ENCODE measurements at places on chromosomes 12 and 14. TPM values are rescaled to one million over a fixed set of nuclear protein-coding genes. Genes with fewer than 3 reads are reported as not detected.

The EP400 gene
- 17.1 TPM for total RNA-seq

DNA sequence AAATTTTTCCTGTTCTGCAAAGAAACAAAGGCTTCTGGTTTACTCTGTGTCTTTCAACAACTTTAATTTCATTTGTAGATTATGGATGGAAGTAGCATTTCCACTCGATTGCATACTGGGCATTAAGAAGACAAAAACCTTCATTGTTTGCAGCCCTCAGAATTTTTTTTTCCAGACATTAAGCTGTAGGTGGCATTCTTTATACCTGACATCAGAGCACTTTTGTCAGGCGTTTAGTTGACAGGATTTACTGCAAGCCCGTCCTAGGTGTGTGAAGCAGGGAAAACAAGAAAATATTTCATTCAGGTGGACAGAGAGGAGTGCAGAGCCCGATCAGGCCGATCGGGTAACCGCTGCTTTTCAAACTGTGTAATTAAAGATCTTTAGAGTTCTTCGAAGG is 107.5 kb downstream of the TMEM260 start:
- no peak for DNase-seq

DNA sequence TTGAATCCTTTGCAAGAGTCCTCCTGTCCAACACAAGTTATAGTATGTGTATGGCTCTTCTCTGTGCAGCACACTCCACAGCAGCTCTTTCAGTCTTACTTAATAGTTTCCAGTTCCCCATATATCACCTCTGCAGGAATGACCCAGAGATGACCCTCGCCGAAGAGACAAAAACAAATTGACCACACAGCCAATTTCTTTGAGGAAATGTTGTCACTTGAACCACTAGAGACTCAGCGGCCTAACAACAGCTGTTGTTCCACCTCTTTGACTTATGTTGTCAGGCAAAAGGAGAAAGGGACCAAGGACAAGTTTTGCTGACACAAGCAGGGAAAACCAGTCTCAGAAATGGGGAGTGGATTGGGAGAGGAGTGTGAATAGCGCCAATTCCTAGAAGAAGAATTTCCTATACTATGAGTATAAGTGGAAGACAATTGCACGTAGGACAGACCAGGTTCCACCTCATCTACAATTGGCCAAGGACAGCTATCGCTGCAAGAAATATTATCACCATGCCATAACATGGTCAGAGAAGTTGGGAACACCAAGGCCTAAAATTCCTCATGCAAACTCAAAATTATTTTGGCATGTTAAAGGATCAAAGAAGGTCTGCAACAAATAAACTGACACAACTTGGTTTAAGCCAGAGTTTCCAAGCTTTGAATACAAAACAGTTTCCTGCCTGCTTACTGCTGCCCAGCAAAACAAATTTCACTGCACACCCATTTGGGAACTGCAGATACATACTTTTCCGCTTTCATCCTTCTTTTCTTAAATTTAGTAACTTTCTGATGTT is 41.7 kb upstream of the ITPR2 start:
- no peak for DNase-seq

DNA sequence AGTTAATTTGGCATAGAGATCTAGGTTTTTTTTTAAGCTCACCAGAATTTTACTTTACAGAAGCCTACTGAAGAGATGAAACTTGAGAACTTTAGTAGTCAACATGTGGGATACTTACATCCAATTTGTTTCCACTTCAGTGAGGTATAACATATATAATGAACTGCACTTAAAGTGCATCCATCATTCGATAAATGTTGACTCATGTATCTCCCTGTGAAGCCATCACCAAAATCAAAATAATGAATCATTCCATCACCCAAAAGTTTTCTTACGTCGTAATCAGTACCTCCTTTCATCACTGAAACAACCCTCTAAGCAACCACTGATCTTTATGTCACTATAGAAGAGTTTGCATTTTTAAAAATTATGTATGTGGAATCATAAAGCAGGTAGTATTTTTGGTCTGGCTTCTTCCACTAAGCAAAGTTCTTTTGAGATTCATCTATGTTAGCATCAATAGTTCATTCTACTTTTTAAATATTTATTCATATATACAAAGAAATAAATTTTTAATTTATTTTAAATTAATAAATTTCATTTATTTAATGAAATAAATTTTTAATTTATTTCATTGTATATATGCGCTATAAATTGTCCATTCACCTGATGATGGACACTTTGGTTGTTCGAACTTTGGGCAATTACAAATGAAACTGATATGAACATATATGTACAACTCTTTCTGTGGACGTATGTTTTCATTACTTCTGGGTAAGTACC is 2.0 kb upstream of the CPNE8 start:
- DNase-seq = no peak

- no peak for DNase-seq
Measured at GRCh38 chr14:54251356-54251755, 145.5 kb upstream of the CDKN3 start.

DNA sequence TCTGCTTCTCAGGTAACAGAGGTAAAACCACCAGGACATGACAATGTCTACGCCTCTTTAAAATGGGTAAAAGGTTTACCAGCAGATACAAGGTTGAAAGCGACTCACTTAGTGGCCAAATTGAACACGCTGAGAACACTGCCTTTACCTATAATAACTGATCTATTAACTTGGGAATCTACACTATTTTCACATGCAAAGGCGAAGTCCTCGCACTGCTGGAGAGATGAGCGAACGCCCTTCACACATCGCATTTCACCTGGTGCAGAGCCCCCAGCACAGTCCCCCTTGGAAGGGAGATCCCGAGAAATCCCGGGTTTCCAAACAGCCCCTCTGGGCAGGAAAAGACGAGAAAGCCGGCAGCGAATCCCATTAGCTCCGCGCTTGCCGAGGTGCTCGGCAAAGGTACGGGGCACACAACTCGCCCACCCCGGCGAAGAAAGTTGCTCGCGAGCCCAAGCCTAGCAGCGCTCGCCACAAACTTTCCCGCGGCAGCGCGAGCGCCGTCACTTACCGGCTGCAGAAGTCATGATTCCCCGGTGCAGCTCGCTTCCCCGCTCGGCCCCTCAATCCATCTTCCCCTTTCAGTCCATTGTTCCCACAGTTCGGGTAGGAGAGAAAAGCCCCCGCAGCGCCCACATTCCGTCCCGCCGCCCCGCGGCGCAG is 423 bp downstream of the FGD6 start:
- no peak for DNase-seq

GRCh38 chr14:95597784-95598211 is 62.9 kb downstream of the GLRX5 start:
- DNase-seq = peak; percentile 8

- DNase-seq = no peak
Measured at GRCh38 chr12:113104953-113105510, 30.5 kb downstream of the RASAL1 start.
